ENCODE measurements at places on chromosomes 3 and 15.
A peak's percentile ranks its signal among the peaks of the same experiment; 100 is the strongest.

DNA sequence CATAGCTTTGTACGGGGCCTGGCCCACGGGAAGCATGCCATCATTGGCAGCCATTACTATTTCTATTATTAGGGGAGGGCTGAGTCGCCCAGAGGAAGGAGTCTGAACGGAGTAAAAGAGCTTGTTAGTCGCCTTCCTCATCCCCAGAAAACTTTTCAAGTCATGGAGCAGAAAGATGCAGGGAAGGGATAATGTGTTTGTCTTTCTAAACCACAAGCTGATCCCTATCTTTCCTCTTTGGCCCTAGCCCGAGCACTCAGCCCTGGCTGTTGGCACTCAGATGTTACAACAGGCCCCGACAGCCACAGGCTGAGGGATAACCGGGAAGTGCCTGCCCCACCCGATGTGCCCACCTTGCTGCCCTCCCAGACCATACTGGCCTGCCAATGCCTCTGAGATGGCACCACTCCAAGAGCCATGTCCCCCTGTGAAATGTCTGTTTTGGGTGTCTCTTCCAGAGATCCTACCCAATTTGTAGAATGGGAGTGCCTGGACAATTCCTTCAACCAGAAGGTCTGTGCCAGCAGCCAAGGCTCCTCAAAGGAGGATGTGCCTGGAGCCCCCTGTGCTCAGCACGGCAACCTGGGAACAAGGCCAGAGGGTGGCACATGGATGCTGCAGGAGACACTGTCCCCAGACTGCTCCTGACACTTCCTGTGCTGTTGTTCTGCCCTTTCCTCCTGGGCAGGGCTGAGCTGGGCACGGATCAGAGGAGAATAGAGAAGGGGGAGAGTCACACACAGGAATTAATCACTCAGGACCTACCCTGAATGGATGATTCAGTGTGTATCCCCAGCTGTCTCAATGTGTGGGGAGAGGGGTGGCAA, 10.8 kb downstream of the PAK6 start:
- DNase-seq: no peak

- no peak for DNase-seq
Observed at GRCh38 chr3:171283183-171283847, 176.9 kb downstream of the TNIK start.

GRCh38 chr3:179410331-179410730, 40.9 kb downstream of the GNB4 start:
- no peak for DNase-seq

DNA sequence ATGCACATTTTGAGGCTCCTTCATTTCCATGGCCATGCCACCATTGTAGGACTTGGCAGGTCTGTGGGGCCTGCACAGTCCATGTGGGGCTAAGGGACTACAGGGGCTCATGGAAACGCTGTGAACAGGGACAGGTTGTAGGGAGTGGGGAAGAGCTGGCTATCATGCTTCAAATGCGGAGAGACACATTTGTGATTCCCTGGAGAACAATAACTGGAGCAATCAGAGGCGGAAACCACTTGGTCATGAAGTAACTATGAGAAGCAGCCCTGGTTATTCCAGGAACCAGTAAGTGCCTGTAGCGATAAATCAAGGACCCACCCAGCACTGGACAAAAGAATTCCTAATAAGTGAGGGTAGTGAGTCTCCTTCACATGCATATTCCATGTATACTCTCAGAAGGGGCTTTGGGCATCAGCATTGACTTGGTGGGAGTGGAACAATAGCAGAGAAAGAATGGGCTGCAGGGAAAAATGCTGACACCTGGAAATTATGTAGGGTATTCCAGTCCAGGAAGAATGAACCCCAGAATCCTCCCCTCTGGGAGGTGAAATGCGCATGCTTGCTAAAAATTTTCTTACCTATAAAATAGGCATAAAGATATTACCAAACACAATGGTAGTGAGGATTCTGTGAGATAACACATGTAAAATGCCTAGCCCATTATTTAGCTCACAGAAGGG, 251.4 kb upstream of the ROPN1 start:
- no peak for DNase-seq

DNA sequence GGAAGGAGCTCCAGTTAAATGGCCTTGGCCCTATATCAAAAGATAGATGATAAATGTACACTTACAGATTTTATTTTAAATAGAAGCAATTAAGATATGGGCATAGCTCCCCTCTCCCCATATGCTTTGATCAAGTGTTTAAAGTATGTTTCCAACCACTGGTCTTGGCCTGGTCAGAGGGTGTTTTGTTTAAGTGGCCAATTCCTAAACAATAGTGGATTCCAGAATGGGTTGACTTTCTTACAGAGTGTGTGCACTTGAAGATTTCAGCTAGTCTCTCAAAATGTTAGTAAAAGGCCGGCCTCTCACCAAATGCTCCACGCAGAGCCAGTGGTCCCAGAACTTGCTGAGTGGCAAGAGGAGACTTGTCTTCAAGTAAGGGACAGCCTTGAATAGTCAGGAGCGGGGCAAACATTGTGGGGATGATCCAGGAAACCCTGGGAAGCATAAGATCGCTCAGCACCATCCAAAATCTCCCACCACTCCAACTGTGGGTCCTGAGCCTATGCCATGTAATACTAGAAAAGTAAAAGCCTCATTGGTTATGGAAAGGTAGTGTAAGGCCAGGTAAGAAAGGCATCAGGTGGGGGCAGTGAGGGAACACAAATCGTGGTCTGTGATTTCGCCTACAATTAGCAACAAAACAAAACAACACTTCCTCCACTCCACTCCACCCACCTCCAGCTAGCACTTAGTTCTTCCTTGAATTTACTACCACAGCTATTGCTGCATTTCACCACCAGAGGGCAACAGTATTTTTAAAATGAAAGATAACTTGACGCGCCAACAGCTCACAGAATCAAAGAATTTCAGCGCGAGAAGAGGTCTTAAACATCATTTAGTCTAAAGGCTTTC, 4.8 kb downstream of the RARRES1 start:
- DNase-seq: peak; percentile 30

DNA sequence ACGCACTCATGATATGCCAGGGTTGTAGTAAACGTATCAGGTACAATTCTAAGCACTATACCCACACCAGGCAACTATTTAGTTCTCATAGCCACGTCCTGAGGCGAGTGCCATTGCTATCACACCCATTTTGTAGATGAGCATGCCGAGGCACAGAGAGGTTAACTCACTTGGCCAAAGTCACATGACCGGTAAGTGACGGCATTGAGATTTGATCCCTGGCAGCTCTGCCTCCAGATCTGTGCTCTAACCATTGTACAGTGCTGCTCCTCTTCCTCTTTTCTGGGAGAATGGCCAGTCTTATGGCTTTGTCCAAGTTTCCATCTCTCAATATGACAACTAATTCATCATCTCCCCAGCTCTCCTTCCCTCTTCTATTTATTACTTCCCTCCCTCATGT, 18.9 kb upstream of the ATP2B2 start:
- no peak for DNase-seq

DNA sequence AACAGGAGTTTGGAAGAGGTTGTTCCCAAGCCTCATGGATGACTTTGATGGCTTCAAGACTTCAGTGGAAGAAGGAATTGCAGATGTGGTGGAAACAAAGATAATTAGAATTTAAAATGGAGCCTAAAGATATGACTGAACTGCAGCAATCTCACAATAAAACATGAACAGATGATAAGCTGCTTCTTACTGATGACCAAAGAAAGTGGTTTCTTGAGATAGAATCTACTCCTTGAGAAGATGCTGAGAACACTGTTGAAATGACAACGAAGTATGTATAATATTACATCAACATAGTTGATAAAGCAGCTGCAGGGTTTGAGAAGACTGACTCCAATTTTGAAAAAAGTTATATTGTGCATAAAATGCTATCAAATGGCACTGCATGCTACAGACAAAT, 21.2 kb downstream of the MYO9A start:
- no peak for DNase-seq

DNA sequence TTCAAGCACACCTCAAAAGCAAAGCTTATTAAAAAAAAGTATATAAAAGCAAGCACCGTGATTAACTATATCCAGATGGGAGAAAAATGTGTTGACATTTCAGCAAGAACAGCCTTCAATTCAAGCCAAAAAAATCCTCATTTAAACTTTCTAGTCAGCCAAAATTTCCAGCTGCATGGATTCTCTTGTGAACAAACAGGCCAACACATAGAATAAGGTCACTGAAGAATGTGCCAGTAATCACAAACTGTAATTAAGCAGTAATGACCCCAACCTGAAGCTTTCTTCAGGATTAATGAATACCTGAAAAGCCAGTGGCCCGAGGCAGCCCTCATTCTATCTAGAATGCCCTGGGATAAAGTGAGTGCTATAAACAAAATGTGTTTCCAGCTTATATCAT, 130.7 kb upstream of the KCNMB2 start:
- DNase-seq: no peak

DNA sequence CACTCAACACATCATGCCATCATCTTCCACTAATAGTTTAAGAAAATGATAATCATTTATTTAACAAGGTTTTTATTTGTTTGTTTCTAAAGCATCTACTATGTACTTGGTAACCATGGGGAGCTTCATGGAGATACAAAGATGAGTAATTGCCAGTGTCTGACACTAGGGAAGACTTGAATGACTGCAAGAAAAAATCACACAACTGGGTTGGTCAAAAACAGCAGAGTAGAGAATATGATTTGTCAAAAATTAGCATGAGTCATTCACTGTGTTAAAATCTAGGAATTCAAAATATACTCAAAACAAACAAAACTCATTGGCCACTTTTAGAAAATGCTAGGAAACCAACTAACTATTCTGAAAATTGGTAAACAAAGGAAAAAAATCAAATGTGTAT, 6.3 kb downstream of the BNC1 start:
- no peak for DNase-seq

- no peak for DNase-seq
Observed at GRCh38 chr15:38868326-38869114, 303.9 kb upstream of the RASGRP1 start.

GRCh38 chr15:67181221-67181639, 73.2 kb downstream of the AAGAB start:
- no peak for DNase-seq

- no peak for DNase-seq
Observed at GRCh38 chr3:187946163-187946691, 201.0 kb upstream of the BCL6 start.

DNA sequence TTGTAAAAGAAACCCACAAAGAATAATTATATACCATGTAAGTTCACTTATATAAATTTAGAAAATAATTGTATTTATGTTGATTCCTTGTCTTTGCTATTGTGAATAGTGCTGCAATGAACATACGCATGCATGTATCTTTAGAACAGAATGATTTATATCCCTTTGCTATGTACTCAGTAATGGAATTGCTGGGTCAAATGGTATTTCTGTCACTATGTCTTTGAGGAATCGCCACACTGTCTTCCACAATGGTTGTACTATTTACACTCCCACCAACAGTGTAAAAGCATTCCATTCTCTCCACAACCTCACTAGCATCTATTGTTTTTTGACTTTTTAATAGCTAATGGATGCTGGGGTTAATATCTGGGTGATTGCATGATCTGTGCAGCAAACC, 149.4 kb upstream of the CNTN3 start:
- no peak for DNase-seq
